ENCODE measurements at places on chromosomes 3 and 15. TPM values are rescaled to one million over a fixed set of nuclear protein-coding genes. Genes with fewer than 3 reads are reported as not detected.

TRIM59 gene
- polyA plus RNA-seq: 12.1 TPM

DNAH12 gene
- 0.05 TPM for polyA plus RNA-seq

OCA2 gene
- polyA plus RNA-seq: 0.17 TPM

SAMMSON gene
- polyA plus RNA-seq: not detected

LIPC gene
- 0.34 TPM for polyA plus RNA-seq

CHST2 gene
- 0.26 TPM for polyA plus RNA-seq

THPO gene
- polyA plus RNA-seq: not detected

ZNF148 gene
- 9.9 TPM for polyA plus RNA-seq

ARRDC4 gene
- 0.15 TPM for polyA plus RNA-seq

Data from A549 (cell line).